Tibial nerve (tissue), 4 donors: ENCODE measurements at places on chromosomes 11 and 22.
A peak's percentile ranks its signal among the peaks of the same experiment; 100 is the strongest.

DNA sequence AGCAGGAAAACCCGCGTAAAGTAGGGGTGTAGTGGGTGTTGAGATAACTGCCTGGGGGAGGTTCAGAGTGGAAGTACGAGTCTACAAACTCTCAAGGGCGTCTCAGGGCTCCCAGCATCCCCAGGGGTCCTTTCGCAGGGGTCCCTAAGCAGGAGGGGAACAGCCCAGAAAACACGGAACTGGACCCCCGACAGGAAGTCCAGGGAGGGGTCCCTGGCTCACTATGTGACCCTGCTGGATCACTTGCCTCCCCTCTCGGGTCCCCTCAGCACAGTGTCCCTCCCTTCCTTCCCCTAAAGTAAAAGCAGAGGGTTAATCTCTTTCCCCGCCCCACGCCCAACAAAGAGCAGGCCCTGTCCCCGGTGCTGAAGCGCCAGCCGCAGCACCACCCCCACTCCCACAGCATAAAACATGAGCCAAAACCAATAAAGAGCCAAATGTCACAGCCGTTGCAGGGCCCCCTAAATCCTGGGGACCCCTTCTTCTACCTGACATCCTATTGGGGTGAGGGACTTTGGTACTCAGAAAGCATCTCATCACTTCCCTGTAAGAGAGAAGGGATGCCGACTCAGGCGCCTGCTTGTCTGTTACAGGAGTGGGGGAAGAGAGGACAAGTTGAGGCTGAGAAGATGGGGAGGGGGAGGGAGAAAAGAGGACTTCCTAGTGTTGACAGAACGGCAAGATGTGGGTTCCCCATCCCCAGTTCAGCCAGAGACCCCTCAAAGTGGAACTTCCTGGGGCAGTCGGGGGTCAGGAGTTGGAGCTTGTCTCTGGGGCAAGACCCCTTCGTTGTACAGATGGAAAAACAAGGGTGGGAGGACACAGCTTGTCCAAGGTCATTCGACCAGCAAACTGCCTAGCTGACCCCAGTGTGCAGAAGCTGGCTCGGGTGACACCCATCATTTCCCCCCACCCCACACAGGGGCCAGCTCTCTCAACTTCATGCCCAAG lies 1.4 kb upstream of the NEFH start:
- DNase-seq: no peak

GRCh38 chr11:70471254-70471653 lies 72.9 kb downstream of the CTTN start:
- DNase-seq: peak; percentile 24

GRCh38 chr11:79342686-79343085 lies 98.1 kb downstream of the TENM4 start:
- no peak for DNase-seq

- no peak for DNase-seq
Observed at GRCh38 chr11:126526471-126526870, 171.0 kb downstream of the ST3GAL4 start.

DNA sequence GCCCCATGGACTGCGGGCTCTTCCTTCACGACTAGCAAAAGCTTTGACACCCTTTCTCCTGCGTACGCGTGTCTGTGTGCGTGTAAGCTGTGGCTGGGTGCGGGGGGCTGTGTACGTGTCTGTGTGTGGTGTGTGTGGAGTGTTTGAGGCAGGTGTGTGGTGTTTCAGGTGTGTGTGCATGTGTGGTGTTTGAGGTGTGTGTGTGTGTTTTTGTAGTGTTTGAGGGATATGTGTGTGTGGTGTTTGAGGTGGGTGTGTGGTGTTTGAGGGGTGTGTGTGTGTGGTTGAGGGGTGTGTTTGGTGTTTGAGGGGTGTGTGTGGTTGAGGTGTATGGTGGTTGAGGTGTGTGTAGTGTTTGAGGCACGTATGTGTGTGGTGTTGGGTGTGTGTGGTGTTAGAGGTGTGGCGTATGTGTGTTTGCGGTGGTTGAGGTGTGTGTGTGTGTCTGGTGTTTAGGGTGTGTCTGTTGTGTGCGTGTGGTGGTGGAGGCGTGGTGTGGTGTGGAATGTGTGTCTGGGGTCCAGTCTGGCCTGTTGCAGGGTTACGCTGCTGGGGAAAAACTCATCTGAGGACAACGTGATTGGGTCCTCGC lies 687 bp upstream of the ARSA start:
- DNase-seq: no peak

- no peak for DNase-seq
Observed at GRCh38 chr11:75561426-75562047, 516 bp upstream of the SERPINH1 start.

DNA sequence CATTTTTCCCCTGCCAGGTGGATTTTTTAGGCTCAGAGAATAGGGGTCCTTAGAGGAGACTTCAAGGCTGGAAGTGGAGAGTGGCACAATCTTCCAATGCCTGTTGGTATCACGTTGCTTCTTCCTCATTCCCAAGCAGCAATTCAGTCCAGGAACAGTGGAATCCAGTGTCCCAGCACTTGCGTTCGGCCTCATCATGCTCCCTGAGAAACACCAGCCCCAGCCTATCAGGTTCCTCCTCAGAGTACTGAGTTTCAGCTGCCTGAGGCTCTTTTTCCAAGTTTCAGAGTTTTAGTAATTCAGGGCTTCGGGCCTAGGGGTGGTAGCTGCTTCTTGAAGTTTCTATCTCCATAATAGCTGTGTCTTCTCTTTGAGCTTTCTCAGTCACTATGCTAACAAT lies 31.9 kb upstream of the NRGN start:
- no peak for DNase-seq

DNA sequence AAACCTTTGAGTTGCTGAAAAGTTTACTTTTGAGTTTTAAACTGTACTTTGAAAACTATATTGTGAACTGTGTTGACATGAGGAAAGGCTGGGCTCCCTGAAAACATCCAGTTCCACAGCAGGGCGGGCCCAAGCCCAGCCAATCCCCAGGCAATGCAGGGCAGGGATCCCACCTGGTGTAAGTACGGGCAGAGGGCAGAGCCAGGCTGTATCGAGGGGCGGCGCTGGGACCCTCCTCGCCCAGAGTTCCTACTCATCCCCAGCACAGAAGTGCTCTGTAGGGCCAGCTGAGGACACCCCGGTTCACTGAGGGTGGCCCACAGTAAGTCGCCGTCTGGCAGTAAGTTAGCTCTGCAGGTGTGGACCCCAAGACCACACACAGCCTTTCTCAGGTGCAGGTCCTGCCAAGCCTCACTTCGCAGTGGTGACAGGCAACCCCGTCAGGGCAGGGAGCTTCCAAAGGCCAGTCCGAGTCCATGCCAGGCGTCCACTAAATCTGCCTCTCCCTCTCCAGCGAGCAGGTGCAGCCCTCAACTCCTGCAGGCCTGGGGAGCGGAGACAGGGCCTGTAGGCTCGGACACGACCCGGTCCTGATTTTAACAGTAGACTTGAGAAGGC lies 6.3 kb downstream of the RASSF7 start:
- no peak for DNase-seq

- no peak for DNase-seq
Observed at GRCh38 chr22:44147821-44148574, 32.7 kb upstream of the PARVG start.

- DNase-seq: no peak
Observed at GRCh38 chr11:98411777-98412176, 609.0 kb upstream of the CNTN5 start.

DNA sequence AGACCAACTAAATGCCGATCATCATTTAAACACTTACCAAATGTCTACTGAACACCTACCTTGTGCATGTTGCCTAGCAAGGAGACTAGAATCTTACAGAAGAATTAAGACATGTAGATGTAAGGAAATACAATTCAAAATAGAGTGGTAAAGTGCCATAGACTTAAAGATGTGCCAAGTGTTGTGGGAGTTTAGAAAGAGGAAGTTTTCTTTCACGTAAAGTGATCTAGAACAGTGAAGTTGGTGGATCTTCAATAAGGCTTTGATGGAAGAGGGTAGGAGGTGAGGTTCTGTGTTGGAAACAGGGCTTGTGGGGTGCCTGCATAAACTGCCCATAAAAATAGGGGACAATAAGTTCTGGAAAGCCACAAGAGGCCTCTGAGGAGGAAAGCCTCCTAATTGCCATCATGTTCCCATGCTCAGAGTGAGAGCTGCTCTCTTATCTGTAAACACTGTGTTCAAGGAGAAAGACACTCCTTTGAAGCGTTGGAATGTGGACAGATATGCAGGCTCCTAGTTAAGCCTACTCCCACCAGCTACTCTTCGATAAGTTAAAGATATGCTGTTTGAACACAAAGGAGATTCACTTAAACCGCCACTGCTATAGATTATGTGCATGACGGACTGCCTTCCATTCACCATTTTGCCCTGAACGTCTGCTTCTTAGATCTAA lies 66.7 kb downstream of the HSD17B12 start:
- DNase-seq: no peak

DNA sequence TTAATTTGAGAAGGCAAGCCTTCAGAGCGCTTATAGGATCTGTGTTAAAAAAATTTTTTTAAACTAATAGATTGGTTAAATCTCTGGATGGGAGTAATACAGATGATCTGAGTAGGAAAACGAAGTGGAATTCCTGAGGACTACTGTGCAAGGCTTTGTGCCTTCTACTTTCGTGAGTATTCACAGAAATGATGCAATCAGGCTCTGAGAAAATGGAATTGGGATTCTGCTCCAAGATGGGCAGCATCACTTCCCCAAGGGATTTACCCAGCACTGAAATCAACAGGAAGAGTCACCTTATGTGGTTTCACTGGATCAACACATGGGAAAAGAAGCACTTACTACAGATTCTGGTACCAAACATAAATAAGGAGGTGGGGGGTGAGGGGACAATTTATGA lies 12.5 kb downstream of the KMT5B start:
- no peak for DNase-seq
